Panc1 (cell line): ENCODE measurements at places on chromosomes 12 and 14.

DNA sequence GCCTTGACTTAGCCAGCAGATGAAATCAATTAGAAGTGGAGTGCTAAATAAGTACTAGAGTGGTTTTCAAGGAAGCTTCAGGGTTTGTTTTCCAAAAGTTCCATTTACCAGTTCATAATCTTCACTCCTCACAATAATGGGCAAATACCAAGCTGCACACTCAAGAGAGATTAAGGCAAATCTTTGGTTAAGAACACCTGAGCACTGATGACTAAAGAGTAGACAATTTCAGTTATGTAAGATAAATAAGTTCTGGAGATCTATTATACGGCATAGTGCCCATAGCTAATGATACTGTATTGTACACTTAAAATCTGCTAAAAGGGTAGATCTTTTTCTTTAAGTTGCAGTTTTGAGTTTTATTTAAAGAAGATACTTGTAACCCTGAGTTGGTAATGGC lies 125.0 kb downstream of the ARMH4 start:
- no peak for DNase-seq

DNA sequence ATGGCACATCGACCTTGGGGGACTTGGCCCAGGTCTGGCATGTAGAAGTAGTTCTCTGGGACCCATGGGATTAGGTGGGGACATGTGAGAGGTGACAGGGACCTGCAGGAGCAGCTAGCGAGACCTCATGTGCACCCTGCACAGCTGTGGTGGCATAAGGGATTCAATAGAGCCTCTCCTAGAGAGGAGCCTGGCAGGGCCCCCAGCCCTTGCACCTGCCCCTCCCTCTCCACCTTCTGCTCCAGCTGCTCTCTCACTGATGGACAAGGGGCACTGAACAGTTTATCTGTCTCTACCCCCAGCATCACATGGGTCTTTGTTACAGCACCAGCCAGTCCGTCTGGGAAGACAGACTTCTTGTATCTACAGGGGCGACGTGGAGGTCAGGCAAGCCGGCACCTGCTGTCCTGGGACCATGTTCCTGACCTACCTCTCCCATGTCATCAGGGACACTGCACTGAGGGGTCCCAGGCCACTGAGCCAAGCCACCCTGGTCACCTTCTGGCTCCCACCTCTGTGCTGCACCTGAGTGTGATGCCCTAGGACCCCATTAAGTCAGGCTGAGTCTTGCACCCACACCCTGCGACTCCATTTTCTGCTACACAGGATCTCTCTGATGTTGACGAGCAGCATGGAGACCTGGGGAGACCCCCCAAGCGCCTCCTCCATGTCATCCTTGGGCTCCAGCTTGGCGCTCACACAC lies 32.6 kb downstream of the DDX11 start:
- no peak for DNase-seq

DNA sequence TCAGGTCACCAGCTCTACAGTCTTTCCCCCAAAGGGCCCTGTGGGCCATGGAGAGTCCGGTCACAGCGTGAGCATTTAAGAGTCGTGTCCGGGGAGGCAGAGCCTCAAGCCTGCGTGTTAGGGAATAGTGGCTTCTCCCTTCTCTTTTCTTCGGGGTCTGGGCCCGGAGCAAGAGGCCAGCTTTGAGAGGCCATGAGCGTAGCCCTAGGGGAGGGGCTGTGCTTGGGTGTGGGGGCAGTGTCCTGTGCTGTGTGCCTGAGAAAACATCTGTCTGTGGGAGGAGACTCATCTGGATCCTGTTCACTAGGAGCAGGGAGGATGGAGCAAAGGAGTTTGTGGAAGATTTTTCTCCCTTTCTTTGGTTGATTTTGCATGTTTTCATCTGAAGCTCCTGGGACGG lies 5.3 kb downstream of the LRP1-AS start:
- DNase-seq, result no peak

- DNase-seq, result no peak
Observed at GRCh38 chr12:18120899-18121298, 30.9 kb upstream of the RERGL start.

- DNase-seq, result no peak
Observed at GRCh38 chr14:72758993-72759392, 134.9 kb downstream of the DPF3 start.

DNA sequence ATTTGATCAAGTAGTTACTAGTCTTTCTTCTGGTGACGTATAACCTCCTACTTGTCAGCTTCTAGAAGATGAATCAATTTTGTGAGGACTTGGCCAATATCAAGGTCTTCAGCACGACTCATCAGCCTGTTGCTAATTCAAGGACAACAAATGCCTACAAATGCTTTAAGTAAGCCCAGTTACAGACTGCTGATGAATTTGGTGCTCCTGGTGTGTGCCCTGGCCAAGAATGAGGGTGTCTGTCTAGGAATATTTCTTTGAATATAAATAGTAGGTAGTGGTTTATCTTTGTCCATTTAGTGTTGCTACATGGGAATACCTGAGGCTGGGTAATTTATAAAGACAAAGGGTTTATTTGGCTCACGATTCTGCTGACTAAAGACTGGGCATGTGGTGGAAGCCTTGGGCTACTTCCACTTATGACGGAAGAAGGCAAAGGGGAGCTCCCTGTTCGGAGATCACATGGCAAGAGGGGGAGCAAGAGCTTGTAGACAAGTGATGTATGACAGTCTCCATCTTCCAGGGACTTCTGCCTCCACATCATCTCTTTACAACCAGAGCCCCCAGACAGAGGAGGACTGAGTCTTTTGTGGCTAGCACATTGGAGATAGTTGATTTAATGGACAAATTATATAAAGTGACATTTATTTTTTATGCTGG lies 180.2 kb downstream of the CRADD start:
- DNase-seq, result no peak

DNA sequence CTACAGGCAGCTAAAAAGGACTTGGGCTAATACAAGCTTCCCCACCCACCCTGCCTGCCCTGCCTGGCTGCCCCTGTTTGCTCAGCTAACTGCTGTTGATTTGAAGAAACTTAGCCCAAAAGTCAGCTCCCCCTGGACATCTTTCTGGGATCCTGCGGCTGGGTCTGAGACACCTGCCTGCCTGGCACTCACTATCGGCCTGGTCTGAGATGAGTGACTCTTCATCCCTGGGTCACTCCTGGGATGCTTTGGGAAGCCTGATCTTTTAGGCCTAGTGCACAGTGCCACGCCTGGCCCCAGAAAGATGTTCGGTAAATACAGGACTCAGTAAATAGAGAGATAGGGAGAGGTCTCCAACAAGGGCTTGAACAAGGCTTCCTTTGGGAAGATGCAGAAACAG lies 211.3 kb upstream of the DIO3 start:
- no peak for DNase-seq

DNA sequence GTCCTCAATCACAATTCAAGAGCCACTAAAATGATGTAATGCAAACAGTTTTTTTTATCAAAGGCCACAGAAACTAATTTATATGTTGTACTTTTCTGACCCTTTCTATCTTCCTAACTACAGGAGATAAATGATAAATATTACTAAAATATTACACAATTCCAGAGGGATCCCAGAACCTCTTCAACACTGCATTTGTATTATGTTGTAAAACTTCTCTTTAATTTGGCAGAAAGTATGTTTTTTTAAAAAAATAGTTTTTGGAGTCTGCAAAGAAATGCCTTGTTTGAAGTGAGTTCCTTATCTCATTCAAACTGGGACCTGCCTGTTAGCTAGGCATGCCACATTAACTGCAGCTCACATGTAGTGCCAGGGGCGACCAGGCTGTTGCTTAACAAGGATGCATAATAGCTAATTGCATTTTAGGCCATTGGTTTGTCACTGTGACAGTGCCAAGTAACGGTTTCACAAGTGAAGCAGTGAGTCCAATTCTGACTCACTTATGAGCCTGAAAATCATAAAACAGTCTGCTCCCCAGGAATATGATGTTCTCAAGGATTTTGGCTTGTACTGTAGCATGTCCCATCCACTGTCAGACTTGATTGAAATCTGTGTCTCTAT lies 266.9 kb downstream of the KTN1 start:
- DNase-seq, result no peak

DNA sequence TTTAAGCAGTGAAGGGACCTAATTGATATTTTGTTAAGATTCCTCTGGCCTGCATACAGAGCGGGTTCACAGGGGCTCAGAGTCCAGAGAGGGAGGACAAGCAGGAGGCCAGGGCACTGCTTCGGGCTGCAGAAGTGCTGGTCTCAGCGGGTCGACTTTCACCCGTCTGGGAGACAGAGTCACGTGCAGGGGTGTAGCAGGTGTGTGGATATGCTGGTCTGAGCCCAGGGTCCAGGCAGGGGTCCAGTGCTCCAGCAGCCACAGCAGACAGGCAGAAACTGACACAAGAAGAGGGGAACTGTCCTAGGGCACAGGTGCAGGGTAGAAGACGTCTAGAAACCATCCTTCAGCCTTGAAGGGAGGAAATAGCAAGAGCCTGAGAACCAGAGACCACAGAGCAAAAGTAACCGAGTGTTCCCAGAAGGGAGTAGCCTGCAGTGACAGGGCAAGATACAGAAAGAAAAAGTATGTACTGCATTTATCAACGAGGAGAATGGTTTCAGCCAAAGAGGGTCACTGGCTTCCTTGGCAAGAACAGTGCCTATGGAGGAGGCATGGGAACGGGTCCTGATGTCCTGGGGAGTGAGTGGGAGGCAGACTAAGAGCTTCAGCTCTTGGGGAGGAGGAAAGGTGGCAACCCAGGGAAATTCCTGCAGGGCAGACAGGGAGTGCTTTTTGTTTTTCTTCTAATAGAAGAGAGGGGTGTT lies 28.7 kb downstream of the FBXO21 start:
- no peak for DNase-seq

DNA sequence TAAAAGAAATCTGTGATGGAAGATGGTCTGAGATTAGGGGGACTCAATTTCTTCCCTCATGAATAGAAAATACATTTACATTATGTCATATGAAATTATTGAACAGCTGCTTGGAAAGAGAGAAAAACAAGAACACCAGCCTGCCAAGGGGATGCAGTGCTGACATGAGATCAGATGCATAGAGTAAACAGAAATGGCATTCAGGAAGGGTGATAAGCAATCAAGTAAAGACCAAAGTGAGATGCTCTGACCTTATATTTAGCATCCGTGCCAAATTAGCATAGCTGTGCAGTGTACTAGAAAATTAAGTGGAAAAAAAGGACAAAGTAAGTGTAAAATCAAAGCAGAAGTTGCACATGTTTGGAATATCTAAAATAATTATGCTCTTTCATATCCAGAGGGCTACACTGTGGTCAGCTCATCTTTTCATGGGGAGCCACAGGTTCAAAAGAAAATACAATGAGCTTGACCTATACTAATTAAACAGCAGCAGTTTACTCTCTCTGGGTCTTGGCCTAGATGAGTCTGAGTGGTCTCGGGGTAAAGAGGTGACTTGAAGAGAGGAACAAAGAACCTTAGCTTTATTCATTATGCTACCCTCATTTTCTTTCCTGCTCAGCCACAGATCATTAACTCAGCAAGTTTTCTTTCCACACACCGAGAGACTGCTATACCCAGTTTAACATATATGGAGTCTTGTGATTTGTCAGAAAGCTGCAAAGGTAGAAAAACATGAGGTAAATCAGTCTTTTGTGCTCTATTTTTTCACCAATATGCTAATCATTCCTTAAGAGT lies 359.4 kb upstream of the FOXG1 start:
- no peak for DNase-seq

DNA sequence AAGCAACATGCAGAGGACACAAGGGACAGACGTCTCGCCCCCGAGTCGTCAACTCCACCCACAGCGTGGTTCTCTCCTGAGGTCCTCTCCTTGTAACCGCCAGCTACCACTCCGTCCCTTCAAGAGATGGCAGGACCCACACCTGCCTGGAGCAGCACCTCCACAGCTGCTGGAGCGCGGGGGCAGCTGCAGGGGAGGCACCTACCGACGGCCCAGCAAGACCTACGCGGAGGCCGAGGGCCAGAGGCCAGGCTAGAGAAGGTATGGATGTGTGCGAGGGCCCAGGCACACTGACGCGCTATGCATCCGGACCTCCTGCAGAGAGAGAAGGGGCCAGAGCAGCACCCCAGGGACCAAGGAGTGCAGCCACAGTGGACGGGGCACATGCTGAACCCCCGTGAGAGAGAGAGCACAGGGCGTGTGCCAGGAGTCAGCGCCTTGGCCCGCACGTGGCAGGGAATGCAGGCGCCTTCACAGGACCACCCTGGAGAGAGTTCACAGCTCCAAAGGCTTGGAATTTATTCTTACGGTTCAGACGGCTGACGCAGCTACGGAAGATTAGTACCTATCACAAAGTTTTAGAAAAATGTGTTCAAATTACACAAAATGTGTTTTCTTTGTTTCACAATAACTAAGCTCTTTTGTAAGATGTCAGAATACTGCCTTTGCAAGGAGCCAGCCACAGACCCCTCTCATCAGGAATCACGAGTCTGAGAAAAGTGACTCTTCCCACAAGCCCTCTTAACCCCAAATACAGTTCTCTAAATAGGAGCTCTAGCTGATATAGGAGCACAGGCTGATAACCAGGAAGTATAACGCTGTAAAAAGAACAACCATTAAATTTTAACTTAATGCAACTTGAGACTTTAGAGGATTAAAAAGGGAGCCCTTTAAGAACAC lies 36.8 kb downstream of the CDC42BPB start:
- DNase-seq, result no peak

GRCh38 chr14:101796016-101796415 lies 34.5 kb downstream of the PPP2R5C start:
- DNase-seq, result no peak

- no peak for DNase-seq
Observed at GRCh38 chr14:95361373-95362137, 41.8 kb upstream of the CLMN start.

DNA sequence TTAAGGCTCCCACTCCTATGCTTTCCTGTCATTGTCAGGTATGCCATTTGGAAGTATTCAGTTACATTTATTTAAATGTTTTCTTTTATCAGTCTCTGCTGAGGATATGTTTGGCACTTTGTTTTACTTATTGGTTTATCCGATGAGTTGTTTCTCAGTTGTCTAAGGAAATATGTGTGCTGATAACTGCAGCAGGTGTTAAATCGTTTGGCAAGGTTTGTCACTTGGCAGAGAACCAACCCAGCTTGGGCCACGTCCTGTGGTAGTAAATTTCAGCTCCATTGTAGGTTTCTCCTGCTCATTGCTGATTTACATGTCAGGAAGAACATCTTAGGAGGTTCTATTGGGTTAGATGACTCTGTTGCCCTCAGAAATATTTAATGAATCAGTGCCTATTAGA lies 22.0 kb upstream of the MGST1 start:
- no peak for DNase-seq

GRCh38 chr14:89586258-89587135 lies 169.5 kb upstream of the FOXN3 start:
- DNase-seq, result no peak

DNA sequence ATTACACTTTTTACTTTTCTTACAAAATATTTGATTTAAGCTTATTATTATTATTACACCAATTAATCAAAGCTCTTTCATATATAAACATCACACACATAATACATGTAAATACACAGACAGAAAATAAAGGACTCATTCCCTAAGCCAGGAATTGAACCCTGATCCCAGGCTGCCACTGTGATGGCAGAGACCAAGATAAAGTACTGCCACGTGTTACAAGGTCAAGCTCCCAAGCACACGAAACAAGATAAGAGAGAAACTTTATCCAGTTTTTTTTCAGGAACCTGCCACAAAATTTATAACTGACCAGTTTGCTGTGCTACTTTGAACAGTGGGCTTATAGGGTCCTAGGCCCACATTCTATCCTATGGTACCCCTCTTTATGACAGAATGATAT lies 111.3 kb downstream of the EML1 start:
- no peak for DNase-seq

GRCh38 chr12:24424889-24425600 lies 475.6 kb upstream of the SOX5 start:
- DNase-seq, result no peak
